ENCODE measurements at places on chromosomes 1 and 21. TPM values are rescaled to one million over a fixed set of nuclear protein-coding genes. Genes with fewer than 3 reads are reported as not detected.
A peak's percentile ranks its signal among the peaks of the same experiment; 100 is the strongest.

DNA sequence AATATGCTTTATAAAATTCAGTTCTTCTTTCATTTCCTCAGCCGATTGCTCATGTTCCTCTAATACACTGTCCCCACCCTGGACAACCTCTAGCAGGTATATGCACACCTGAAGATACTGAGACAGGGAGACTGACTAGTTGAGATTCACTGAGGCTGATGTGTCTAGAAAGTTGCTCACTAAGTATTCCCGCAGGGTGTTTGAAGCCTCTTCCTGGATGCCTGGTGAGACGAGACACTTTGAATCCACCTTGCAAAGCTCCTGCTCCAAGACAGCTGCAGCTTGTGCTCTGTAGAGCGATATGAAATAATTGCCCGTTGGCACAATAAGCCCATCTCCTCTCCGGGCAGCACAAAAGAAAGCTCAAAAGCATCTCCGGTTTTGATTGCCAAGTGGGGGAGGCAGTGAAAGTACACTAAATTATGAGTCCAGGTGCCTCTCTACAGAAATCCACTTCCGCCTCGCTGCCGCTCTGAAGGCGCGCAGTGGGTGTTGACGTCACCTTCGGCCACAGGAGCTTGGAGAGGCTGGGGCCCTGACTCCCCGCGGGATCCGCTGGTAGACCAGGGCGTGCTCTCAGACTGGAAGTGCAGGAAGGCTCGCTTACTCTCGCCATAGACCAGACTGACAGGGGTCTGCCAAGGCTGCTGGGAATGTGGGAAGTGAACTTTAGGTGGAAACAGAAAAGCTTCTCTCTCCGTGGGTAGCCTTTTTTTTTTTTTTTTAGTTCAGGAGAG lies 46.3 kb downstream of the GPA33 start:
- DNase-seq, result peak; percentile 40

DNA sequence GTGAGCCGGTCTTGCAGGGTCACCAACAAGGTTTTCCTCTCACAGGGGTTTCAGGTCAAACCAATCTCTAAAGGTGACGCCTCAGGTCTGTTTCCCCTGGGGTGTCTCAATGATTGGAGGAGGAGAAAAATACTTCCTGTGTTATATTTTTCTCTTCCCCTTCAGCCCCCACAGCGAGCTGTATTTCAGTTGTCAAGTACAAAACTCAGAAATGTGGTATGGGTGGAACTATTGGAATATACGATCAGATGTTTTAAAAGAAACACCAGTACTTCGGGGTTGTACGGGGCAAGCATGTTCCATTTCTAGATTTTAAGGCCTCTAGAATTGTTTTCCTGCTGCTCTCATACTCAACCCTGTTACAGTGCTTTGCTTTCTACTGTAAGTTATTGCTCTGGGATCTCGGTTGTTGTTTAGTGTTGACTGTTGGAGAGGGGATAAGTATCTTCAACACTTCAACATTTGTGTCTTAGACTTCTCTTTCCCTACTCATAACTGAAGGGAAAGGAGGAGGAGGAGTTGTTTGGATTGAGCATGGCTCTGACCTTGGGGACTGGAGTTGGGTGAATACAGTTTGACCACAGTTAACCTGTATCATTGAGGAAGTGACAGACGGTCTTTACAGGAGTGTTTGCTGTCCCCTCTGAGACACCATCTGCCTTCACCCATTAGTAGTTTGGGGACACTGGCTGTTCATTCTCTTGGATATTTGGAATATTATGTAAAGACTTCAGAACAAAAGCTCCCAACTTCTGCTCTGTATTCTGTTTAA lies 2.0 kb downstream of the MAPKAPK2 start:
- peak; percentile 28 for DNase-seq

- no peak for DNase-seq
These were observed 484.7 kb upstream of the C1orf87 start for GRCh38 chr1:60558236-60558635.

- no peak for DNase-seq
These were observed 218.9 kb upstream of the C1orf105 start for GRCh38 chr1:172201572-172201971.

Gene OR2G6
- polyA plus RNA-seq, result not detected

Gene EPHB2
- polyA plus RNA-seq, result 31.4 TPM

Gene NTRK1
- polyA plus RNA-seq, result 0.18 TPM
